Vagina (tissue), 2 donors: ENCODE measurements at places on chromosomes 2 and 18. TPM values are rescaled to one million over a fixed set of nuclear protein-coding genes. Genes with fewer than 3 reads are reported as not detected.

OXER1 gene
- total RNA-seq, result 1.2 TPM

AMER3 gene
- total RNA-seq, result not detected

C1QL2 gene
- not detected for total RNA-seq

TMEM163 gene
- not detected for total RNA-seq

CNRIP1 gene
- 43.2 TPM for total RNA-seq

- peak; percentile 91 for DNase-seq
Observed at GRCh38 chr18:10099539-10100140, 185.8 kb downstream of the VAPA start.

GRCh38 chr18:24065906-24066305 lies 51.4 kb downstream of the TTC39C start:
- DNase-seq, result no peak

DNA sequence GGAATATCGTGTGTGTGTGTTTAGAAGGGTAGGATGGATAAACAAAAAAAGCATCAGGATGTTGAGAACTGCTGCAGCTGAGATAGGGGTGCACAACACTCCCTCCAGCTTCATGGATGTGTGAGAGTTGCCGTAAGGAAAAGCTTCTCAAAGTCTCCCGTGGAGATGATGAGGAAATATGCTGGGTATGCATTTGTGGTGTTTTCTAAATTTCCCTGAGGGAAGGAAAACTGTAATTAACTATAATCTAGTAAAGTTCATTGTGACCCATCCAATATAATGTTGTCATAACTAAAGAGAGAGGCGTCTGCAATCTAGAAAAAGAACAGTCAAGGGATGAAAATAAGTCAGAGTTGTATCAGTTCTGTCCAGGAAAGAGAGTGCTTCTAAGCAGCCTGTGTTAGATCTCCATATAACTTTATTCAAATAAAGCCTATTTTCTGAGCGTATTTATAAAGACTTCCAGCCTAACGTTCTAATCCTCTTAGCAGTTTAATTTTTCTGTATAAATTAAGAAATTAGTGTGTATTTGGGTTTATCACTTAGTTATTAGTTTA lies 7.3 kb upstream of the LMAN2L start:
- DNase-seq, result no peak

GRCh38 chr2:16478434-16479210 lies 187.0 kb downstream of the CYRIA start:
- DNase-seq, result no peak

- no peak for DNase-seq
Observed at GRCh38 chr2:188318161-188318749, 26.6 kb downstream of the GULP1 start.
